ENCODE measurements at places on chromosomes 6 and 20. TPM values are rescaled to one million over a fixed set of nuclear protein-coding genes. Genes with fewer than 3 reads are reported as not detected.

Gene SLC22A3
- total RNA-seq: 36.0 TPM

Gene OVOL2
- 11.1 TPM for total RNA-seq

Gene FKBP5
- 174 TPM for total RNA-seq

Gene ADGRF1
- total RNA-seq: 10.4 TPM

Gene NRN1
- 6.4 TPM for total RNA-seq

Gene PRSS16
- total RNA-seq: 35.1 TPM

Gene MATN4
- 0.09 TPM for total RNA-seq

Gene FAM162B
- total RNA-seq: 2.7 TPM

Gene SLC17A3
- 0.29 TPM for total RNA-seq

Gene ZC3H12D
- 1.6 TPM for total RNA-seq

Gene KCNK15
- 14.2 TPM for total RNA-seq

DNA sequence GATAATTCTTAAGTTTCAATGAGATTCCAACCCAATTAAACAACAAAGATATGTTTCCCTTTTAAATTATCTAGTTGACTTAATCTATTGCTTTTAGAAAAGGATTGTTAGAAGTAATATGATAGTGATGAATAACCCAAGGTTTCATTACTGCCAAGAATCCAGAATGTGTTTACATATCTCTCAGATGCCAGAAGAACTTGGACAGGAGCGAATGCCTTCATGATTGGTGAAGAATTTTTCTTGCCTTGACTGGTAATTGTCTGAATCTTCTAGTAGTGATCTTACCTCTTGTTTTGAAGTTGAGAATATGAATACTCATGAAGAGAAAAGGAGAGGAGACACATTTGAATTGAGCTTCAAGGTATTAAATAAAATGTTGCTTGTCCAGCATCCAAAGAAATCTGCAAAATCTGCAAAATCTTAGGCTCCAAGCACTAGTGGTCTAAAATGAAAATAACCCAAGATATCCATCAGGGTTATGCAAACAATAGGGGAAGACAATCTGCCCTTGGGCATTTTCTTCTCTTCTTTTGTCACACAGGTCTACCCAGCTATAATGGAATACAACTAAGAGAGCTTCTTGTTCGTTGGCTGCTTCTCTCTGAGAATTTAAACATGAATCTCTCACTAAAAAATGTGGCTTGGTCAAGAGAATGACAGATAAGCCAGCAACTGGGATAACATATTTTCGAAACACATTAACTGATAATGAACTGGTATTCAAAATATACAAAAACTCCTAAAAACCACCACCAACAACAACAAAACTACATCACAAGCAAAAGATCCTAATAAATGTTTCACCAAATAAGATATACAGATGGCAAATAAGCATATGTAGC is 928.9 kb downstream of the EYS start:
- no peak for DNase-seq

DNA sequence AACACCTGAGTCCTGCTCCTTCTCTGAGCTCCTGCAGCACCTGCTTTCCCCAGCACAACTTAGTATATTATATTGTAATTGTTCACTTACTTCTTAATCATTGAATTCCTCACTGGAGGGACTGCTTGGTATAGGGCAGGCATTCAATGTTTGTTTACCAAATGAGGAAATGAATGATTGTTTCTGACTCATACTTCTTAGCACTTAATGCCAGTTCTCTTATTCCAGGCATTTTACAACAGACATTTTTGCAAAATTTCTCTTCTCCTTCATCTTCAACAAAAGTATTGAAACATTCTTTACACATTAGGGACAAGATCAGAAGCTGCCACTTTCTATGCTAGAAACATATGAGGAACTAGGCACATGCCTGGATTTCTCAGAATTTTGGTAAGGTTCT is 119.4 kb downstream of the TBX18 start:
- no peak for DNase-seq

- DNase-seq: no peak
Observed at GRCh38 chr20:14235355-14235754, 102.1 kb downstream of the FLRT3 start.

GRCh38 chr6:31712296-31712695 is 2.9 kb upstream of the LY6G6D start:
- DNase-seq: no peak

DNA sequence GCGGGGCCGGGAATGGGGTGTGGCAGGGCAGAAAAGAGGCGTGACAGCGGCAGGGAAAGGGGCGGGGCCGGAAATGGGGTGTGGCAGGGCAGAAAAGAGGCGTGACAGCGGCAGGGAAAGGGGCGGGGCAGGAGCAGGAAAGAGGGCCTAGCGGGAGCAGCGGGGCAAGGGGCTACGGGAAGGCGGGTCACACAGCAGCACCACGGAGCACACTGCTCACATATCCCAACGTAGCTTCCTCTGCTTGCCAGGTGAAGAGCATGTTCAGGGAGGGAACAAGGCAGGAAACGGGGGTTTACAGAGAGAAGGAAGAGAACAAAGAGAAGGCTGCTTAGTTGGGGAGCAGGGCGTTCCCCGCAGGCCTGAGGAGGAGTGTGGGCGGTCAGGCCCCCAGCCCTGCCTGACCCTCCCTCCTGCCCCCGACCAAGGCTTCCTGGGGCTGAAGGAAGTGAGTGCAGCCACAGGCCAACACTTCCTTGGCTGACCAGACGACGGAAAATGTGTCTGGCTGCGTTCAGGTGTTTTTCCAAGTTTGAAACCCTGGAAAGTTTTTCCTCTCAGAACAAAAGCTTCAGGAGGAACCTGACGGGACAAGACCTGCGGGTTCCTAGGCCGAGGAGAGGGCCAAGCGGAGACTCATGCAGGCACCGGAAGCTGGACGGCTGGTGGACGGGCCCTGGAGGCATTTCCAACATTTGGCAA is 13.8 kb downstream of the UCKL1 start:
- DNase-seq: no peak

- no peak for DNase-seq
Observed at GRCh38 chr6:136051140-136051775, 198.9 kb downstream of the MTFR2 start.

- peak; percentile 67 for DNase-seq
Observed at GRCh38 chr6:143515061-143515760, 3.7 kb upstream of the FUCA2 start.

GRCh38 chr6:82889143-82889542 is 176.5 kb downstream of the UBE3D start:
- DNase-seq: no peak

GRCh38 chr6:501891-502601 is 110.5 kb downstream of the IRF4 start:
- no peak for DNase-seq

- no peak for DNase-seq
Observed at GRCh38 chr20:21520702-21521595, 7.1 kb upstream of the NKX2-2 start.

- no peak for DNase-seq
Observed at GRCh38 chr20:37204056-37204455, 24.7 kb upstream of the MROH8 start.

- no peak for DNase-seq
Observed at GRCh38 chr6:12064131-12064530, 52.0 kb downstream of the HIVEP1 start.

DNA sequence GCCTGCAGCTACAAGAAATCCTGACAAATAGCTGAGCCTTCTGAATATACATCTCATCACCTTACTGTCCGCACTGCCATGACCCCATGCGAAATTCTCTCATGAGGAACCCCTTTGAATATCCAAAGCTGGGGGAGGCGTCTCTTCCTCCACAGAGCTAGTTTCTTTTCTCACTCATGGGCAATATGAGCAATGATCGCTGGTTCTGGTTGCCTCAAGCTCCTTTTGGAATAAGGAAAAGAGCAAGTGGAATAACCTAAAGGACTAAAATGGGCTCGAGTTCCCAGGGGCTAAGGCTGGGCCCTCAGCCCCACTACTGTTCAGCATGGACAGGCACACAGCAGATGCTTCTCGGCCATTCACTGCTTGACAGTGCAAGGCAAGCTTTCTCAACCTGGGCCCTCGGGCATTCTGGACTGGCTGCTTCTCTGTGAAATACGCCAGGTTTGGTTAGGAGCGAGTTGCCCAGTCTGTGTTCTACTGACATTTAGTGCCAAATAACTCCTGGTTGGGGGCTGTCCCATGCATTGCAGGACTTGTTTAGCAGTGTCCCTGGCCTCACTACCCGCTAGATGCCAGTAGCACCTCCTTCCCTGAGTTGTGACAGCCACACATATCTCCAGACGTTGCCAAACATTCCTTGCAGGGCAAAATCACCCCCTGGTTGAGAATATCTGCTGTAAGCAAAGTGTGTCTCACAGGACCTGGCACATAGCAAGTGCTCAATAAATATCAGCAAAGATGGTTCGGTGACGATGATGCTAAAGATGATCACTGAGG is 156.8 kb downstream of the CEBPB start:
- DNase-seq: no peak

DNA sequence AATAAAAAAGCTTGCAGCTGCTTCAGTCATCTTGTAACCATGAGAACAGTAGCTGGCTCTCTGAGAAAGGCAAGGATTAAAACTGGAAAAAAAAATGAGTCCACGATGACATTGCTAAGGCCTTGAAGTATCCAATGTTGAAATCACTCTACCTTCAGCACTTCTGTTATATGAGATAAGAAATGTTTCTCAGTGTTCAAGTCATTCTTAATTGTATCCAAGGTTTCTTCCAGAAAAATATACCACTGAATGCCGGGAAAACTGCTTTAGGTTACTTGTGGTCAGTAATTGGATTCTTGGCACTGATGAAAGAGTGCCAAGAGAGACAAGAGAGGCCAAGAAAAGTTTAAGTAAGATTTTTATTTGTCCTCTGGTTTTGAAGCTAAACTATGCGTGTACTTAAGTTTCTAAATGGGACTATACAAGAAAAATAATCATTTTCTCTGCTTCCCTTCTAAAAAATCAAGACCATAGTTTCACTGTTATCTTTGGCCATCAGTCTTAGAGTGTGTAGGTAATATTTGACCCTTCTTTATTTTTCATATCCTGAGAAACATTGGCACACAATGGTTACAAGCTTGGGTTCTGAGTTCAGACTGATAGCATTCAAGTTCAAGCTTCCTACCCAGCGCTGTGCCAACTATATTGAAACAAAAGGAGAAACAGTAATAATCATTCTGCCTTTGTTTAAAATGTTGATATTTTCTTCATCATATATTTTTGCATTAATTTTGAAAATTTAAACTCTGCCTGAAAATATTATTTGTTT is 84.6 kb downstream of the TRDN start:
- DNase-seq: no peak

DNA sequence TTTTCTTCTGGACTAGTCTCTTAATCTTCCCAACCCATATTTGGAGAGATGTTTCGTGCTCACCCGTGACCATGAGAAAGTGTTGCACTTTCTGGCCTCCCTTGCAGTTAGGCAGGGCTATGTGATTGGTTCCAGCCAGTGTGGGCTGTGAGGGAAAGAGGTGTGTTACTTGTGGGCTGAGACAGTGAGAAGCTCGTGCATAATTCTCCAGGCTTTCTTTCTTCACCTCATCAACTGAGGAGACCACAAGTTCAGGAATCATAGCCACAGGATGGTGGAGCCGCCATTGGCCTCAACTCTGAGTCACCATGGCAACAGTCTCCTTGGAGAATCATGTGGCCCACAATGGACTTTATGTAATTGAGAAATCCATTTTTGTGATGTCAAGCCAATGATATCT is 57.5 kb upstream of the FUCA2 start:
- no peak for DNase-seq

DNA sequence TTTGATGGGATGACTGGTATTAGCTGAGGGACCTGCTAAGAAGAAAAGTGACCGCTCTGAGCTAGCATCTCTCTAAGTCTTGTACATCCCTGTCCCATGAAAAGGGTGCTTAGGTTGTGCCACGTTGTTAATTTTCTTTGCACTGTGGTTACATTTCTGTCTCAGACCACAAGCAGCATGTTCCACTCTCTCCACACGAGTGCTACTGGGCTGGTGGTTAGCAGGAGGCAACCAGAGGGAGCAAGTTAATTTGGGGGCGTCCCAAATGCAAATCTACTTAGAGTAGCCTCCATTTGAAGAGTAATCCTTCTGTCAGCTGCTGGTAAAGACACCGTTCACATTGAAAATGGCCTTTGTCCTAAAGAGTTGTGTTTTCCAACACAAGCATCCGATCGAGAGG is 3.4 kb upstream of the SCML4 start:
- no peak for DNase-seq

- DNase-seq: no peak
Observed at GRCh38 chr6:106182455-106182854, 96.3 kb downstream of the PRDM1 start.

- no peak for DNase-seq
Observed at GRCh38 chr20:39893003-39893685, 795.9 kb downstream of the MAFB start.

GRCh38 chr20:43993560-43993959 is 78.9 kb downstream of the TOX2 start:
- no peak for DNase-seq

- no peak for DNase-seq
Observed at GRCh38 chr20:53819973-53820451, 226.4 kb upstream of the ZNF217 start.

DNA sequence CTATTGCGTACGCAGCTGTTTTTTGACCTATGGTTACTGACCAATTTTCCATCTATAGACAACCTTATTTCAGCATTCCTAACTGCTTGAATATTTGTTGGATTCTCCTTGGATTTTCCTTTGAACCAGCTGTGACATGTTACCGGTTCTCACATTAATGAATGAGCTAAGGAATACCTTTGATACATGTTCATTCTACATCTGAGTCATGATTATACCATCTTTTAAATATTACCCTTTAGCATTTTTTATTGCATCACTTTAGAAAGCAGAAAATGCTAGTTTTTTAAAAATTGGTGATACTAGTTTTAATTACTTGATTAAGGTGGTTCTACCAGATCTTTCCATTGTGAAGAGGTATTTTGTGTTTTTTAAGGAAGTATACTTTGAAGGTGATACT is 1.9 kb upstream of the IGF2R start:
- DNase-seq: no peak

DNA sequence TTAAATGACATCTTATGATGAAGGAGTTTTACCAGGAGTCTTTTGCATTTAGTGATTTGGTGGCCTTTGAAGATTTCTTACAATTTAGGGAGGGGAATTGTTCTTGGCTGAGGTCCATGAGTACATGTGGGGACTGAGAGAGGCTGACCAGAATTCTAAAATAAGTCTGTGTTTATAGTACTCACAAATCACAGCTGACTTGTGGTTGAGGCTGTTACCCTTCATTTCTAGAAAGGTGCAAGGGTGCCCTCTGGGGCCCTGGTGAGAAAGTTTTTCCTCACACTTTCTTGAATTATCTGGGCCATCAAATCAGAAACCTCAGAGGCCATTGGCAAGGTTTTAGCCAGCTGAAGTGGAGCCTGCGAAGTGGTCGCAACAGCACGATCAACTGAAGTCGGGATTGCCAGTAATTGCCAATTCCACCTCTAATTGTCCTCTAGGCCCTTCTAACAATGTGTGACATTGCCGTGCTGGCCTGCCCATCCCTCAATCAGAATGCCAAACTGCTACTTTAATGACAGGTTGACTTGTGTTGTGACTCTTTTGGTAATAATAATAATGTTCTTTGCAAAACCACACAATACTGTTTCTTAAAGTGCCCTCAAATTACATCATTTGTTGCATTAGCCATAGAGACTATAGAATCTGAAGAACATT is 221.6 kb downstream of the OGFRL1 start:
- peak; percentile 42 for DNase-seq

GRCh38 chr6:140636908-140637402 is 1262.5 kb upstream of the CITED2 start:
- no peak for DNase-seq

GRCh38 chr6:64383277-64383676 is 747.7 kb downstream of the PHF3 start:
- DNase-seq: no peak

GRCh38 chr20:64121586-64121985 is 14.2 kb upstream of the NPBWR2 start:
- no peak for DNase-seq
